GM12878 (cell line): ENCODE measurements at places on chromosomes 7 and 10. TPM values are rescaled to one million over a fixed set of nuclear protein-coding genes. Genes with fewer than 3 reads are reported as not detected.

The GPR26 gene
- 0.03 TPM in 1 of 2 replicates, not detected in the other for total RNA-seq

The SAMD9 gene
- total RNA-seq: 18.1 and 19.2 TPM in 2 replicates

The SVOPL gene
- total RNA-seq: not detected in 2 replicates

The CNNM1 gene
- not detected in 2 replicates for total RNA-seq

The SEC61G gene
- total RNA-seq: 160 and 163 TPM in 2 replicates

- H3K27ac ChIP-seq: no peak overlapping the region
- DNase-seq: no peak
- no peaks in the 10 kb centered on the region for H3K36me3 ChIP-seq
- H3K4me1 ChIP-seq: no peaks in the 10 kb centered on the region
Observed at GRCh38 chr10:64573623-64574325, 1052.6 kb downstream of the REEP3 start.

- peak; percentile 55 for DNase-seq
- peaks cover 6% of the 10 kb centered on the region for H3K4me1 ChIP-seq
- no peaks in the 10 kb centered on the region for H3K27me3 ChIP-seq
- 0 out of 2 replicates have a peak overlapping the region, but pooled peaks have one; percentile 0 for H3K4me3 ChIP-seq
Observed at GRCh38 chr10:24701447-24701846, 22.2 kb downstream of the ARHGAP21 start.

DNA sequence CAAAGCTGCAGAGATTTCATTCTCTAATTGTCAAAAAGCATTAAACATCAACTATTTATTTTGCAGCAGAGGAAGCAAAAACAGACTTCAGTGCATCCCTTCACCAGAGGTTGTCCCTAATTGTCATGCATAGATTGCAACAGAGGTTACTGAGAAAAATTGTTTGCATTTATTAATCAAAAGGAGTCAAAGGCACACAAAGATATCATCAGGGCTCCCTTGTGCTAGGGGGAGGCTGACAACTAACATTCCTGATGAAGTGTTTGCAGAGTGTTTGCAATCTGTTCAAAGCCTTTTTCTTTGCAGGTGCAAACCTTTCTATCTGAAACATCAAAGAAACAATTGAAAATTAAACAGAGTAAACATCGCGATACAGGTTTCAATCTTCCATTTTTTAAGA is 227.5 kb downstream of the TEX36 start:
- H3K27ac ChIP-seq: no peak overlapping the region
- DNase-seq: no peak
- H3K36me3 ChIP-seq: no peaks in the 10 kb centered on the region
- H3K4me1 ChIP-seq: no peaks in the 10 kb centered on the region

GRCh38 chr10:132634241-132634946 is 96.8 kb downstream of the INPP5A start:
- no peak for DNase-seq
- no peaks in the 10 kb centered on the region for H3K27me3 ChIP-seq

DNA sequence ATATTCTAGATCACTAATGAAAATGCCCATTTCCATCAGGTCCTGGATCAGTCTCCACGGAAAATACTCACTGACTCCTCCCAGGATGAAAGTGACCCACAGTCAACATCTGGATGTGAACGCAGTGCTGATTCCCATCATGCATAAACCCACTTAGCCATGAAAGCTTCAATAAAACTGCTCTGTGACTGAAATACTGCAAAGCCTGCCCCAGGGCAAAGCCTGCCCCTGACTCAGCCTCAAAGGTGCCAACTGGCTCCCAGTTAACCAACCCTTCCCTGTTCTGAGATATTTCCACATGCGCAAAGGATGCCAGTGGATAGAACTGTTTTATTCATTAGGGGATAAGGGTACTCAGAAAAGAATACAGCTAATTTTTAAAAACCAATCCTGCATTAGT is 24.0 kb downstream of the OSBPL3 start:
- DNase-seq: no peak
- H3K36me3 ChIP-seq: no peaks in the 10 kb centered on the region
- no peak overlapping the region for H3K27ac ChIP-seq
- no peaks in the 10 kb centered on the region for H3K27me3 ChIP-seq
- H3K4me3 ChIP-seq: no peak overlapping the region

DNA sequence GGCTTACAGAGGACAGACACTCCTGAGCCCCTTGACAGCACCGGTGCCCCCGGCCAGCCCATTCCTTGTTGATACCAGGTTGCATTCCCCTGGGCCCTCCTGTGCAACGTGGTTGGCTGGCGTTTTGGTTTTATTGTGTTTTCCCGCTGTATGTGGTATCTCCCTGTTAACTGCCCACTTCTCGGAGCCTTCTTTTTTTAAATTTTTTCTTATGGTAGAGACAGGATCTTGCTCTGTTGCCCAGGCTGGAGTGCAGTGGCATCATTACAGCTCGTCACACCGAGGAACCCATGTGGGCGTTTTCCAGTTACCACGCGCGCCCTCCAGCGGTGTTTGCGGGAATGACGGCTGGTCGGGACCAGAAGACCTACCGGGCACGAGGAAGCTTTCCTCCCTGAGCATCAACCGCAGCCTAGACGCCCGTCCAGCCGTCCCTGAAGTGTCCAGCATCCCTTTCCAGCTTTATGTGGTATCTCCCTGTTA is 16.9 kb upstream of the ZFAND2A start:
- no peaks in the 10 kb centered on the region for H3K4me1 ChIP-seq
- no peak overlapping the region for H3K27ac ChIP-seq
- H3K27me3 ChIP-seq: no peaks in the 10 kb centered on the region
- DNase-seq: peak; percentile 15
- H3K4me3 ChIP-seq: no peak overlapping the region
- H3K36me3 ChIP-seq: no peaks in the 10 kb centered on the region

DNA sequence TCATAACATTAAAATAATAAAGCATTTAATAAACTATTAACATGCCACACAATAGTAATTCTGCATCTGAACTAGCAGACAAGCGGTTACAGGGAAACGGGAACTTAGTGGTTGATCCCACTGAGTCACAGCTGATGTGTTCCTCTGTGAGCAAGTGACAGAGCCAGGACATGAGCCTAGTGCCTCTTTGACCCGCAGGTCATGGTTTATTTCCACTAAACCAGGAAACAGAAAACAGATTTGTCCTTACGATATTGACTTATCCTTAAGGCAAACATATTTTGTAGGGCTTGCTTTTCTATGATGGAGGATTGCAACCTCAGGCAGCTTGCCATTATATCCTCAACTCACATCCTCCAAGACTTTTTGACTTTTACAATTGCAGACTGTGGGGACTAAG is 987.3 kb downstream of the CCSER2 start:
- H3K27me3 ChIP-seq: no peaks in the 10 kb centered on the region
- no peaks in the 10 kb centered on the region for H3K4me1 ChIP-seq
- no peak overlapping the region for H3K27ac ChIP-seq
- no peak overlapping the region for H3K4me3 ChIP-seq
- no peak for DNase-seq
